ENCODE measurements at places on chromosomes 12 and 14.

DNA sequence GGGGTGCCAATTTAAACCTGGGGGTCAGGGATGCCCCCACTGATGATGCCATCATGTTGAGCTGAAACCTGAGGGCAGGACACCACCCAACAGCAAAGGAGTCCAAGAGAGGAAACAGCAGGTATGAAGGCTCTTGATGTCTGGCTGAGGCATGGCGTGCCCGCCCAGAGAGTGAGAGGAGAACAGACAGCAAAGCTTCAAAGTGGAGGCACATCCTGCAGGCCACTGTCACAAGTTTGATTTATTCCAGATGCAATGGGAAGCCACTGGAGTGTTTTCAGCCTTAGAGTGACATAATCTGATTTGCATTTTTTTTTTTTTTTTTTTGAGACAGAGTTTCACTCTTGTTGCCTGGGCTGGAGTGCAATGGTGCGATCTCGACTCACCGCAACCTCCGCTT, 34.8 kb downstream of the IRF2BPL start:
- DNase-seq = no peak

DNA sequence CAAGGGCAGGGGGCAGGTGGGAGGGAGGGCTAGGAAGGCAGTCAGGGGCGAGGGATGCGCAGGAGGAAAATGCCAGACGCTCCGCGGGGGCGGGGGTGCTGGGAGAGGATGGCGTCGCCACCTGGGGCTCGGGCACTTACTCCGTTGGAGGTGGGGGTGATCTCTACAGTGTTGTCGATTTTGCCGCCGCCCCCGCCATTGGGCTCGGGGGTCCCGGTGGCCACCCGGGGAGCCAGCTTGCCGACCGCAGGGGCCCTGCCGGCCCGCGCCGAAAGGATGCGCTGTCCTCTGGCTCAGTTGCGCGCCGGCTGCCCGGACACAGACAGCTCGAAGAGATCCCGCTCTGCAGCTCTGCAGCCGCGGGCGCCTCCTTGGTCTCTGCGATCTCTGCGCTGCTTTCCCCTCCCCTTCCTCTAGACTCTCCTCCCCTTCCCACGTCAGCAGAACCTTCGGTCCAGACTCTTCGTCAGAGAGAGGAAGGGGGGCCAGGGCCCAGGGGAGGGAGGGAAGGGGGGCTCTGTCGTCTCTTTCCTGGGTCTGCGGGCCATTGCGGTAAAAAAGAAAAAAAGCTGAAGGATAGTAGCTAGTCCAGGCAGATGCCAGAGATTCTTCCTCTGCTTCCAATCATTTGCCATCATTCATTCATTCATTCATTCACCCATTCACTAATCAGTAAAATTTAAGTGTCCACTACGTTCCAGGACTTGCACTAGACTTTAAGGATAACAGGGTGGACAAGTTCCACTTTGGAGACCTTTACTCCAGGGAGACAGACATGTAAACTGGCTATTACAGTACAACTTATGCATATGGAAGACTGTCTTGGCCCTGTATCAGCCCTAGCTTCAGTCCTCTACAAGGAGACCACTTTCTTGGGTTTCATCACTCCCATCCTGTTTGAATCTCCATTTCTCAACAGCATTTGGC, at the start of gene SLC22A17:
SLC22A17 (minus strand) TSS at position 382 of the 927 bp plus-strand sequence.
- peak; percentile 98 for DNase-seq

DNA sequence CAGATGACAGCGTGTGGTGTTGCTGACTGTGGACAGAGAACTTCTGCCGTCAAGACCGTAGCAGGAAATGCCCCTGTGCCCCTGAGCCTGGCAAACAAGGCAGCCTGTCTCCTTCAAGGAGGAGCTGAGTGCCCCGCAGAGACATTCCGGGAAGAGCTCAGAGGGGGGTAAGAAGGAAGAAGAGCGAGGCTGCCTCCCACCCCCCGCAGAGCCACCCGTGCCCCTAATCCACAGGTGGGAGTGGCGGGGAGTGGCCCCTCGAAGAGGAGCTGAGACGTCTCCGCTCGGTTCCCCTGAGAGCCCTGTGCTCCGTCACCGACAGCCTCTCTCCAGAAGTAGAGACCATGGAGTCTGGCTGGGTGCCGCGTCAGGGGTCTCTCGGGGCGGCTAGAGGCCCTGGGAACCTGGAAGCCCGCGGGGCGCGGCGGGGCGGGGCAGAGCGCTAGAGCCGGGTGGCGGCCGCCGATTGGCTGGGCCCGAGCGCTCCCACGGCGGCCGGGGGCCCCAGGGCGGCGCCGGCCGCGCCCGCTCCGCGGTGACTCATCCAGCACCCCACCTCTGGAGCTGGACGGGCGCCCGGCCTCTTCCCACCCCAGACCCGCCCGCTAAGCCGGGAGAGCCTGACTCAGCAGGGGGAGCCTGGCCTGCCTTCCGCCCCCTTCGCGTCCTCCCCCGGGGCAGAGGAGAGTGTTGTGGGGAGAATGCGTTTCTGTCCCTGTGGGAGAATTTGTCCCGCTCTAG, 25.2 kb upstream of the KRT78 start:
- peak; percentile 100 for DNase-seq

GRCh38 chr12:45918818-45919217, 71.6 kb downstream of the SCAF11 start:
- no peak for DNase-seq
